Lung (tissue), 17 donors: ENCODE measurements at places on chromosomes 5 and 9.

DNA sequence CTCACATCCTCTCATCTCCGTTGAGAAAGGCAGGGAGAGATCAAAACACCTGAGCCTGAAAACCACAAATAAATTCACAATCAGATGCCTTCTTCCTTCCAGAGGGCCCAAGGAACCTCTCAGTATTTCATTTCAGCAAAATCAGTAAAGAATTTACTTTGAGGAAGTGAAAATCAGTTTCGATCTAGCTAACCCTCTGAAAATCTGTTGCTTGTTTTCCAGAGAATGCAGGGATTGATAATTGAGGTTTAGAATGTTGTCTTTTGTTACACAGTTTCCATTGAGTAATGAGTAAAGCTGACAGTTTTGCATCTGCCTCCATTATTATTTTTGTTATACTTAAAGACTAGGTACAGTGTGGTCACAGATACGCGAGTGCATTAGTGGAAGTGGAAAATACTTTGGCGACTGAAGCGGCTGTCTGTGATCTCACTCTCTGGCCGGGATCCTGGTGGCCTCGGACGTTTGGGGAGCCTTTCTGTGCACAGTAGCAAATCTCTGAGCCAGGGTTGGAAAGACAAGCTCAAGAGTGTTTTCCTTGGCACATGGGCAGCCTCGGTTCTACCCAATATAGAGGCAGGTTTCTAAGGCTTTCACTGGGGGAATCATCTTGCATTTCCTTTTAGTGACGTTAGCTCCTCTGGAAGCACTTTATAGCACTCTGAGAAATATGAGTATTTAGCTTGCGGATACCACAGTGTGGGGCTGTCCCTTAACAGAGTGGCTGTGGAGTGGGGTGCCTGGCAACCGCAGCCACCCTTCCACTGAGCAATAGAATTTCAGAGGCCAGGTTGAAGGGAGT lies 32.2 kb upstream of the ANGPTL2 start:
- DNase-seq: peak; percentile 42
- H3K27ac ChIP-seq: no peak overlapping the region
- H3K4me3 ChIP-seq: no peak overlapping the region

DNA sequence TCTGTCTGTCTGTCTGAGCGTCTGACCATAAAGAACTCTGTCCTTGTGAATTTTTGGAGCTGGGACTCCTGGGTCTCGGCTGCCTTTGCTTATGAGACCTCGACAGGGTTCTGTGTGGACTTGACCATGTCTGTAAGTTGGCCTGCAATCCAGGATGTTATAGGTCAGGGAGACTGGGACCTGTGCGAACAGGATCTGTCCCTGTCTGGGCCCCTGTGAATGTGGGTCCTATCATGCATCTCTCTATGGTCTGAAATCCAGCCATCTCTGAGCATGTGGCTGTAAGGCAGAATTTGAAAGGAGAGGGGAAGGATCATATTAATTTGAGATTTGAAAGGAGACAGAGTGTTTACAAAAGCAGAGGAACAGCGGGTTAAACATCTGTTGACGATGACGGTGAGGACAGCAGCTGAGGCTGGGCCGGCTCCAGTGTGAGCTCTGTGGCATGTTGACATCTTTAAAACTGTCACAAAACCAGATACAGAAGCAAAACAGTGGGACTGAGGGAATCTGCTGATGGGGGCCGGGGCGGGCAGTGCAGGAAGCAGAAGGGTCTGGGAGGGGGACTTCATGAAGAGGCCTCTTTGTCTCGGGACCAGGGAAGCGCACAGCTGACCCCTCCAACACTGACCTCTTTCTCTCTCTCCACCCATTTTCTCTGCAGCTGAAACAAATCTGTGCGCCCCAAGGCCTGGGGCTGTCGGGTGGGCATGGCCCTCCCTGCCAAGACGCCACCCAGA lies 19.1 kb upstream of the MVB12B start:
- no peaks in the 10 kb centered on the region for H3K36me3 ChIP-seq
- no peaks in the 10 kb centered on the region for H3K27me3 ChIP-seq
- H3K4me3 ChIP-seq: no peak overlapping the region
- no peak overlapping the region for H3K27ac ChIP-seq
- no peaks in the 10 kb centered on the region for H3K4me1 ChIP-seq

- no peak overlapping the region for H3K4me3 ChIP-seq
- H3K27ac ChIP-seq: no peak overlapping the region
- no peaks in the 10 kb centered on the region for H3K36me3 ChIP-seq
- H3K4me1 ChIP-seq: no peaks in the 10 kb centered on the region
- no peaks in the 10 kb centered on the region for H3K27me3 ChIP-seq
These were observed 691.8 kb downstream of the MTRR start for GRCh38 chr5:8560776-8561175.

GRCh38 chr9:130881516-130881915 lies 15.1 kb downstream of the QRFP start:
- no peaks in the 10 kb centered on the region for H3K4me1 ChIP-seq
- no peak for DNase-seq
- H3K4me3 ChIP-seq: no peak overlapping the region
- no peaks in the 10 kb centered on the region for H3K27me3 ChIP-seq

DNA sequence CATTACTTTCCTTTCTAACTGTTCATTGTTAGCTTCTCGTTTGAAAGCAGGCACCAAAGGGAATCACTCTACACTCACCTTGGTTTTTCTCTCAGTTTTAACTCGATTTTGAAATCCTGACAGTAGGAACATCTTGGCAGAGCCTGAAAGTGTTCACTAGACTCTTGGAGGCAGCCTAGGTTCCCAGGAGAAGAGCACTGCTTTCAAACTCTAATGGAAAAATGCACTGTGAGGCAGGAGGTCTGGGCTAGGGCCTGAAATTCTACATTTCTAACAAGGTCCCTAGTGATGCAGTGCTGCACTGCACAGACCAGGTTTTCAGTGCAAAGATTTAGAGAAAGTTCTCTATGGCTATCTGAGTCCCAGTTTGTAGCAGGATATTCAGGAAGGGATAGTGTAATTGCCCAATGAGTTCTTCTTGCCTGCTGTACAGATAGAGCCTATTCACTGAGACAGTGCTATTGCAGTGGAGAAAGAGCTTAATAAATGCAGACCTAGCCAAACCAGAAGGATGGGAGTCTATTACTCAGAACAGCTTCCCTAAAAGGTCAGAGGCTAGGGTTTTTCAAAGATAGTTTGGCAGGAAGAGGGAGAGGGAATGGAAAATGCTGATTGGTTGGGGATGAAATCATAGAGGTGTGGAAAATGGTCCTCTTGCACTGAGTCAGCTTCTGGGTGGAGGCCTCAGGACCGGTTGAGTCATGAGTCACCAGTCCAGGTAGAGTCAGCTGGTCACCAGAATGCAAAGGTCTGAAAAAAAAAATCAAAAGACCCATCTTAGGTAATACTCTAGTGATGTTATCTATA lies 153.9 kb downstream of the GPBP1 start:
- no peaks in the 10 kb centered on the region for H3K27me3 ChIP-seq
- no peaks in the 10 kb centered on the region for H3K36me3 ChIP-seq
- H3K27ac ChIP-seq: no peak overlapping the region
- H3K4me3 ChIP-seq: no peak overlapping the region

GRCh38 chr9:128211186-128211980 lies 8.2 kb downstream of the DNM1 start:
- no peaks in the 10 kb centered on the region for H3K27me3 ChIP-seq
- H3K27ac ChIP-seq: no peak overlapping the region
- DNase-seq: no peak
- H3K4me3 ChIP-seq: no peak overlapping the region
- H3K4me1 ChIP-seq: no peaks in the 10 kb centered on the region

DNA sequence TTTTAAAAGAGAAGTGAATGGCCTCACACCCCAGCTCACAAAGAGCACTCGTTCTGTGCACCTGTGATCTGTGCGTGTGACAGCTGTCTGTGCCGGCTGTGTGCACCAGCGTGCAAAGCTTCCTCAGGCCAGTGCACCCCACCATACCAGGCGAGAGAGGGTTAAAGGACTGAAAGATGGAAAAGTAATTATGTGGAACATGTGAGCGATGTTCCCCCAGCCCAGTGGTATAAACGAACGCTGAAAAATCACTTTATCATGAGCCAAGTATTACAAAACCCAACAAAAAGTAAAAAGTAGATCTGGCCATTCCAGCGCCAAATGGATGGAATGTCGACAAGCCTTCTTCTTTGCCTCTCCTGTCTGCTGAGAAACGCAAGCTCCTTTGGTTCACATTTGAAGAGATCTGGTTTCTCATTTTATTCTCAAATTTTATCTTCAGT lies 53.7 kb downstream of the IPPK start:
- no peak overlapping the region for H3K4me3 ChIP-seq
- H3K27me3 ChIP-seq: no peaks in the 10 kb centered on the region
- peak; percentile 93 for DNase-seq

- H3K27me3 ChIP-seq: no peaks in the 10 kb centered on the region
- no peak overlapping the region for H3K27ac ChIP-seq
- no peak for DNase-seq
- no peak overlapping the region for H3K4me3 ChIP-seq
- H3K4me1 ChIP-seq: no peaks in the 10 kb centered on the region
- no peaks in the 10 kb centered on the region for H3K36me3 ChIP-seq
These were observed 137.2 kb downstream of the ARRDC3 start for GRCh38 chr5:91245871-91246270.

- H3K27me3 ChIP-seq: no peaks in the 10 kb centered on the region
- no peak for DNase-seq
- no peak overlapping the region for H3K4me3 ChIP-seq
- H3K36me3 ChIP-seq: peaks cover 5% of the 10 kb centered on the region
- no peaks in the 10 kb centered on the region for H3K4me1 ChIP-seq
- H3K27ac ChIP-seq: no peak overlapping the region
These were observed 58.9 kb downstream of the SUSD1 start for GRCh38 chr9:112115970-112116753.

- H3K4me3 ChIP-seq: no peak overlapping the region
- H3K27ac ChIP-seq: no peak overlapping the region
- DNase-seq: peak; percentile 28
These were observed 24.3 kb upstream of the RASGRF2 start for GRCh38 chr5:80935811-80936385.

DNA sequence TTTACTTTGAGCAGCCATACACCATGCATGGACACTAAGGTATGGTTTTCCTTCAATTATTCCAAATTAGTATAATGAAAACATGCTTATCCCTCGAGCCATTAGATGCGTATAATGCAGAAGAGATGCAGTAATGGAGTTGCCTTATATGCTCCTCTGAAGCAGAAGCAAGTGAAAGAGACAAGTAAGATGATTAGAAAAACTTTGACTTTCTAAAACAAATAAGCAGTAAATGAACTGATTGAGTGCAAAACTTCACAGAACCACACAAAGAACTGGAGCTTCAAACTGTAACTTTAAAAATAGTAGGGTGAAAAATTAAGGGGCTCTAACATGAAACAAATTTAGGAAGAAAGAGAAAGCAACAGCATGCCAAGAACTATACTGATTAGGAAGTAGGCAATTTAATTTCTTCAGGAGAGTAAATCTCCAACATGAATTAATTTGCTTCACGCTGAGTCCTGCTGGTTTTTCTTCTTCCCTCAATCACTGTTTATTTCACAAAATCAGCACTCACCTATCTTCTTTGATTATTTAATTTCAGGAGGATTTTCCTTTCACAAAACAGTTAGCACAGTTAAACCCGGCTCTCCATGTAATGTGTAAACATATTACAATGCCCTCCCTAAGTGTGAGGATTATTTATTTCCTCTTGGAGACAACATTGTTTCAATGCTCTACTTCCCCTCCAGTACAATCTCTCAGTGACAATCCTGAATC lies 90.3 kb upstream of the PAM start:
- H3K4me3 ChIP-seq: no peak overlapping the region
- no peak for DNase-seq
- H3K36me3 ChIP-seq: no peaks in the 10 kb centered on the region
- H3K4me1 ChIP-seq: no peaks in the 10 kb centered on the region
- no peaks in the 10 kb centered on the region for H3K27me3 ChIP-seq

- peaks cover 20% of the 10 kb centered on the region for H3K4me1 ChIP-seq
- peaks cover 26% of the 10 kb centered on the region for H3K36me3 ChIP-seq
- no peak for DNase-seq
- H3K4me3 ChIP-seq: no peak overlapping the region
- no peak overlapping the region for H3K27ac ChIP-seq
- no peaks in the 10 kb centered on the region for H3K27me3 ChIP-seq
These were observed 21.7 kb downstream of the TCF7 start for GRCh38 chr5:134136221-134136631.
